Astrocyte of the cerebellum (primary cell): ENCODE measurements at places on chromosomes 7 and 10.

DNA sequence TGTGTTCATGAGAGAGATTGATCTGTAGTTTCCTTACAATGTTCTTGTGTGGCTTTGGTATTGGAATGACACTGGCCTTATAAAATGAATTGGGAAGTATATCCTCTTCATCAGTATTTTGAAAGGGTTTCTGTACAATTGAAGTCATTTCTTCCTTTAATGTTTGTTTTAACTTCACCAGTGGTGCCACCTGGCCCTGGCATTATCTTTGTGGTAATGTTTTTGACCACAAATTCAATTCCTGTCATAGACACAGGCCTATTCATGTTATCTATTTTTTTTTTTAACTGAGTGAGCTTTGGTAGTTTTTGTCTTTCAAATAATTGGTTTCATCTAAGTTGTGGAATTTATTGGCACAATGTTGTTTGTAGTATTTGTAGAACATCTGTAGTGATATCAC, 127.7 kb downstream of the CDK14 start:
- DNase-seq = no peak

- DNase-seq = no peak
Measured at GRCh38 chr10:3763035-3763456, 22.0 kb downstream of the KLF6 start.

GRCh38 chr10:114908896-114909295, 29.1 kb upstream of the TRUB1 start:
- no peak for DNase-seq

DNA sequence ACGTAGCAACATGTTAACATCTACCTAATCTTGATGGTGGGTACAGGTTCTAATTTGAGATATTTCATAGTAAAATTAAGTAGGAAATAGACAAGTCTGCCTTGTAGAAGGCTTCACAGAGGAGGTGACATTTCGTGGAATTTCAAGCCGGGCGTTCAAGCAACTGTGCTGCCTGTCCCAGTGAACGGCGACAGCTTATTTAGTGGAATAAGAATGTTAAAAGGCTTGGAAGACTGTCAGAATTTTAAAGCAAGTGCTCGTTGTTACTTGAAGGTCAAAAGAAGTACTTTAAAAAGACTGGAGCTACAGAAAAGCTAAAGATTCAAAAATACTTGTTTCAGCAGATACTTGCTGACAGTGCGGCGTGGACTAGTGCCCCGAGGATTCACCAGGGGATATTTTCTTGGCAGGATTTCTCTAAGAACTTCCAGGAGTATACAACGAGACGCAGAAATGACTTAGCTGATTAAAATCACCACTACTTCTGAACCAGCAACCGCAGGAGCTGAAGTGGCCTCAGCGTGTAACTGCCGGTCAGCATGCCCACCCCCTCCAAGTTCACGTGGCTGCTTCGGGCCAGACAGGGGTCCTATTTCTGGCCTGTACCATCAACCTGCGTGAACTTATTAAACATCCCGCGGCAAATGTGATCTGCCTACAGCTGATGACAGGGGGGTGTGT, 46.5 kb downstream of the CTBP2 start:
- DNase-seq = no peak

GRCh38 chr7:128407751-128408708, 1.8 kb downstream of the IMPDH1 start:
- no peak for DNase-seq

DNA sequence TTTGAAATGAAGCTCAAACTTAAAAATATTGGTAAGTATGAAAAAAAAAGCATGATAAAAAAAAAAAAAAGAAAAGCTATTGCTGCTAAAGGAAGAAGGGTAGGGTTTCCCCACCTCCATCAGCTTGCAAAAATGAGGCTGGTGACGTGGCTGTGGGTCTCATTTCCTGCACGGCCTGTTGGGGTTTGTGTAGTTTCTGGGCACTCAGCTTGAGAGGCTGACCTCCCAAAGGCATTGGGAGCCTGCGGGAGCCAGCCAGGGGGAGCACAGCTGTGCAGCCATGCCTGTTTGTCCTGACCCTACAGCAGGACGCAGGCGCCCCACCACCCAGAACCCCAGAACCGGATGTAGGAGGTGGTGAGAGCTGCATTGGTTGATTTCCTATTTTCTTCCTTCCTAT, 48.8 kb upstream of the CARD11 start:
- DNase-seq = no peak

GRCh38 chr7:27513885-27514284, 148.8 kb downstream of the HIBADH start:
- no peak for DNase-seq

- DNase-seq = peak; percentile 87
Measured at GRCh38 chr7:2172311-2173188, 60.2 kb downstream of the MAD1L1 start.
